ENCODE measurements at places on chromosomes 7 and 10.

DNA sequence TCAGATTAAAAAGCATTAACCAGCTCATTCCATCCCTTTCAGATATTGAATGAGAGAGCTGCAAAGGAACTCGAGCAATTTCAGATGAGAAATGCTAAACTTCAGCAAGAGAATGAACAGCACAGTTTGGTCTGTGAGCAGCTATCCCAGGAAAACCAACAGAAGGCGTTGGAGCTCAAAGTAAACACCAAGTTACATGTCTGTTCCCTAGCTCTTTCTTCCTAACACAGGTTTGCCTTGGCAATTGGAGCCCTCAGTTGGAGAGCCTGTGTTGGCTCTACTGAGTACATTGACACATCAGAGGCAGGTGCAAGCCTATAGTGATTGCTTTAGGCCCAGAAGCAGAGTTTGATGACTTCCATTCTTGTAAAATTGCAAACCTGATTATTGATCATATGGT, 14.7 kb downstream of the CFAP58 start:
- no peak for DNase-seq

- peak; percentile 55 for DNase-seq
Measured at GRCh38 chr7:92835261-92835850, 1.0 kb downstream of the CDK6 start.

GRCh38 chr10:16950656-16951601, 133.7 kb upstream of the RSU1 start:
- DNase-seq = no peak

GRCh38 chr10:132302421-132303310, 5.1 kb downstream of the STK32C start:
- DNase-seq = no peak

GRCh38 chr7:147013825-147014224, 897.2 kb downstream of the CNTNAP2 start:
- DNase-seq = no peak

DNA sequence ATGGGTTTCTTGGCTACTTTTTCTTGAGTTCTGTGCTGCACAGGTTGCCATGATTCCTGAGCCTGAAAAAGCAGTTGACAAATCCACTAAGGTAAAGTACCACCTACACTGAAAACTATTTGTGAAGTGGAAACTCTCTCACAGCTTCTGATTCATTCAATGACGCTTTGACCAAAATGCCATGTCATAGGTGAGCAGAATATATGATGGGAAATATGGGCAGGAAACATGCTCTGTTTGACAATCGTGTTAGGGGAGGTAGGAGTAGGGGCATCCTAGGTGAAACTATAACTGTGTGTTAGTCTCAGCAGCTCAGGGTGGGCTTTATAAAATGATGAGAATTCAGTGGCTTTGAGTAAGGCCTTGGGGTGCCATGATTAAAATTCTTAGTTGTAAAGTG, 69.6 kb upstream of the ELMO1 start:
- DNase-seq = no peak

DNA sequence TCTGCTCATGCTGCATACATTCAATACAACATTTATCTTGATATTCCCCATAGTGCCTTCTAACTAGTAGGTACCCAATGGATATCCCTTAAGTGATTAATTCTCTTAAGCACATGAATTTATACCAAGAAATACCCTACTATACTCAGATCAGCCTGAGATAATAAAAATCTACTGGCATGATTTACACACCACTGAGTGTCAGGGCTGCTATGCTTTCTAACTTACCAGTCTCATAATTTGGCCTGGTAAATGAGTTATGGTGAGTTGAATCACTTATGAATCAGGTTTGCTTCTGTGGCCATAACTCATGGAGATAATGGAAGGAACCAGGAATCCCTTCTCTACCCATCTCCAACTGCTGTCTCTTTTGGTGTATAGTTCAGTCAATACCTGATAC, 122.8 kb downstream of the THSD7A start:
- DNase-seq = no peak

DNA sequence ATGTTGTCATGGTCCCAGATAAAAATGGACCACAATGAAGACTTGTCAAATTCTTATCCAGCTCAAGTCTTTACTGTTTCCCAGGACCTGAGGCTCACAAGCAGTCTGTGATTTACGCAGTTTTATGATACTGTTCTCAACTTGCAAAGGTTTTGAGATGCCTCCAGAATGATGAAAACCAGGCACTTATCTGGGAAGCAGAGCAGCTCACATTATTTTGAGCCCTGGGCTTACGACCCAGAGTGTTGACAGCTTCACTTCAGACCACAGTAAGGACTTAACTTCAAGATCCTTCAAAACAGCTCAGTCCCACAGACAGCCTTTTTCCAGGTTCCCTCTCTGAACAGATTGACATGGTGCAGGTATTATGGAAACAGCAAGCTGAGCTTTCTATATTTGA, 236.1 kb downstream of the RNLS start:
- no peak for DNase-seq

DNA sequence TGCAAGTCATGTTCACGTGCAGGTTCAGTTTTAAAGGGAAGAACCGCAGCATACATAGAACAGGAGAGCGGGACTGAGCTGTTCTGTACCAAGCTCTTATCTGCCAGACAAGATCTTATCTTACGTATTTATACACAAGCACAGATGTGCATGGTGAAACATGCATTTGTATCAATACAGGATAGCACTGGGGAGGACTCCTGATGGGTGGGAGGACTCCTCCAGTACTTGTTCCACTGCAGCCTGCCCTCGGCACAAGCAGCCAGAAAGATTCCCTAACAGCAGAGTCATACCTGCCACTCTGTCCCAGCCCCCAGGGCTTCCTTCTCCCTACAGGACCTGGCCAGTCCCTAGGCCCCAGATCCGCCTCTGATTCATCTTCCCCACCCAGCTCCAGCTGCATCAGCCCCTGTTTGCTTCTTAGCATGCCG, 13.2 kb upstream of the PRKCQ start:
- DNase-seq = peak; percentile 72

GRCh38 chr7:93563584-93563983, 10.9 kb downstream of the CALCR start:
- DNase-seq = no peak

GRCh38 chr7:20474249-20474648, 141.2 kb upstream of the ABCB5 start:
- DNase-seq = no peak

GRCh38 chr10:75640803-75641202, 209.4 kb downstream of the LRMDA start:
- no peak for DNase-seq

DNA sequence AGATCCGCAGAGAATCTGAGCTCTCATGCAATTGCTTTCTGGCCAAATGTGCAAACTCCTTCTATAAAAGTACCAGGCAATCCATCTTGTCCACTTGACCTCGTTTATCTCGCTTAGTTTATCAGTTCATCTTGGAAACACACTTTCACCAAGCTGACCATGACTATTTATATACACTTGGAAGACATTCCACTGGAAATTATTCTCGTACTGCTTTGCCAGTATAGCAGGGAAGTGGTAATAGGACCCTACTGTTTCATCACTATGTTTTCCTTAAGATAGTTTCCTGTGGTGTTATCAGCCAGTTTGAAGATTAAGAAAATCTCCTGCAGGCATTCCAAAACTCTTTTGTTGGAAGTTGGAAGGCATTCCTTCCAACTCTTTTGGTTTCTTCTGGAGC, 115.3 kb upstream of the FAM171A1 start:
- no peak for DNase-seq

All from RWPE2 (cell line).